ENCODE measurements at places on chromosomes 1 and 21.

DNA sequence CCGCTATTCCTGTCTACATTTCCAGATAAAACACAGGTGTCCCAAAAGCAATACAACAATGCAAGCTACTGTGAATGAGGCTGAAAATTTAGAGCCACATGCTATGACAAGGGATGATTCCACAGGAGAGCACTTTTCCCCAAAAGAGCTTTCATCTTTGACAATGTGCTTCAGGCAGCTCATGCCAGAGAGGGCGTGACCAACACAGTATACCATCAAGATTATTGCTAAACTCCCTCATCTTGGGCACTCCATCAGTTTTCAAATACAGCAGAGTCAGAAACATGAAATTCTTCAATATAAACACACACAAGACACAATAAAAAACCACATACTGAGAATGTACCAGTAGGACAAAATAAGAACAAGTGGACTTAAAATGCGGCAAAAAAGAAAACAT, 6.7 kb downstream of the GON4L start:
- no peak for DNase-seq

GRCh38 chr1:115189814-115190539, 100.7 kb upstream of the TSPAN2 start:
- no peak for DNase-seq

DNA sequence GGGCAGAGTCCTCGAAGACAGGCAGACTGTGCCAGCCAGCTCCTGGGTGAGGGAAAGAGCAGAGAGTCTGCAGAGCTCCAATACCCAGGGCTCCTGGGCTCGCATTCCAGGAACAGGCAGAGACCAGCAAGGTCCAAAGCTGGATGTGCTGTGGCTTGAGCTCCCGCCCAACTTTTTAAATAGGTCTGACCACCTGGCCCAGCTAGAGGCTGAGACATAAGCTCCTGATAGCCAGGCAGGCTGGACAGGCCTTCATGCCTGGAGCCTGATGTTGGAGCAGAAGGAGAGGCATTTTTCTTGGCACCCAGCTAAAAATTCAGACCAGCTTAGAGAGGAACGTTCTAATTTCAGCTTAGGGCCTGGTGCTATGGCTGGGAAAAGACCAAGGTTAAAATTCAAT, 178.4 kb upstream of the TMEM51 start:
- DNase-seq = no peak

- DNase-seq = no peak
Measured at GRCh38 chr1:95067568-95067967, 5.2 kb downstream of the ALG14 start.

- DNase-seq = no peak
Measured at GRCh38 chr1:243938208-243938607, 88.2 kb upstream of the AKT3 start.

DNA sequence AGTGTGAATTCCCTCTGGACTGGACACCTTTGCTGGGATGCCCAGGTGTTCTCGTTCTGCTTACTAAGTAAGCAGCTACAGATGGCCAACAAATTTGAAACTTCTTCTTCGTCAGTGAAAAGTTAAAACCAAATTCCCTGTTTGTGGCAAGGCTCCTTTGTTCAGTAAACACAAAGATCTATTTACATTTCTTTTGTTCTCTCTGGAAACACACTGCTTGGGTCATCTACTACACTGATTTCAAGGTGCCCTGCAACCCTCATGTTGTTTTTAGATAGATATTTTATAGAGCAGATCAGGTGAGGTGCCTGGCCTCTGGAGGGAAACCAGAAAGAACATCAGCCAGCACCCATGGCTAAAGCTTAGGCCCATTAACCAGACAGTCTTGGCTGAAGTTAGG, 157.2 kb upstream of the UBE2U start:
- no peak for DNase-seq

- no peak for DNase-seq
Measured at GRCh38 chr1:41647221-41648135, 163.0 kb upstream of the EDN2 start.

GRCh38 chr1:81681601-81682266, 119.0 kb upstream of the ADGRL2 start:
- DNase-seq = peak; percentile 30

DNA sequence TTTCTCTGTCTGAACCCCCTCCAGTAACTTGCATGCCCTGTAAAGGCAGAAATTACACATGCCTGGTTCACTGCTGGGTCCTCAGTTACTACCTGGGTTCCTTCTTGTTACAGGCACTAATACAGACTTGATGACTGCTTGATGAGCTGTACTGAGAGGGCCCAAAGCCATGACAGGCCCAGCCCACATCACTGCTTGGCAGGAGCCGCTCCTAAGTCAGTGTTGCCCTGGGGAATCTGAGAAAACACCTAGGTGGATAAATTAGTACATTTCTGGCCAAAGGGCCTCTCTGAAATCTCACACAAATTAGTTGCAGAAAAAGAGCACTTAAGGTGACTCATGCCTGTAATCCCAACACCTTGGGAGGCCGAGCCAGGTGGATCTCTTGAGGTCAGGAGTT, 37.8 kb upstream of the IRF2BP2 start:
- DNase-seq = no peak

DNA sequence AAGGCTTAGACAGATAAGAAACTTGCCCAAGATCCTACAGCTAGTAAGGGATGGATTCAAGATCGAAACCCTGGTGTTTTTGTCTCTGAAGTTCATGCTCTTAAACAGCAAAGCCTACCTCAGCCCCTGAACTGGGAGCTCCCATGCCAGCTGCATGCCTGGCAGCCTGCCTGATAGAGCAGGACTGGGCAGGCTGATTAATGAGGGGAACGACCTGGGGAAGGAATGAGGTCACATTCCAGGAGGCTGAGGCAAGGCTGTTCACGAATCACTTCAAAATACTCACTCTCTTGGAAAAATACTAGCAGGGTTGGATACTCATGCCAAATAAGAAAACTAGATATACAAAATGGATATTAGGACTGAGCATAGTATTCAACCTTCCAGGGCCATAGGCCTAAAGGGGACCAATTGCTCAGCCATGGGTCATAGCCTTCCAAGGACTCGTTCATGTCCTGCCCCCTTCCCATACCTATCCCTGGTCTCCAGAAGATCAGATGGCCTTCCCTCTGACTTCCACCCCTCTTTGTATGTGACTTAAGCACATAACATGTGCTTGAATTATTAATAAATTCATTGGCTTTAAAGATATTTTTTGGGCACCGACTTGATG, 15.6 kb upstream of the TACSTD2 start:
- DNase-seq = no peak

DNA sequence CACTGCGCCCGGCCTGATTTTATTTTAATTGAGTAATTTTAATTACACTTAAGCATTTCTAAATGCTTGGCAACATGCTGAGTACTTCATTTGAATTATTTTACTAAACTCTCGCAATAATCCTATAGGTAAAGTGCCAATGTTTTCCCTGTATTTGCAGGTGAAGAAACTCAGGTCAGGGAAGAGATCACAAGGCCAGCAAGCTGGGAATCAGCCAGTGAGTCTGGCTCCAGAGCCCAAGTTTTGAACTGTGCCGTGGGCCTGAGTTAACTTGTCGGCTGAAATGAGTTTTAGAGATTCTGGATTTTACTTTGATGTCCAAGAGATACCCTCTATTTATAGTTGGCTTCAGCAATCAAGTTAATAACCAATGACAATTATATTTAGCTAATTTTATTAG, 141.4 kb downstream of the CNIH3 start:
- no peak for DNase-seq

DNA sequence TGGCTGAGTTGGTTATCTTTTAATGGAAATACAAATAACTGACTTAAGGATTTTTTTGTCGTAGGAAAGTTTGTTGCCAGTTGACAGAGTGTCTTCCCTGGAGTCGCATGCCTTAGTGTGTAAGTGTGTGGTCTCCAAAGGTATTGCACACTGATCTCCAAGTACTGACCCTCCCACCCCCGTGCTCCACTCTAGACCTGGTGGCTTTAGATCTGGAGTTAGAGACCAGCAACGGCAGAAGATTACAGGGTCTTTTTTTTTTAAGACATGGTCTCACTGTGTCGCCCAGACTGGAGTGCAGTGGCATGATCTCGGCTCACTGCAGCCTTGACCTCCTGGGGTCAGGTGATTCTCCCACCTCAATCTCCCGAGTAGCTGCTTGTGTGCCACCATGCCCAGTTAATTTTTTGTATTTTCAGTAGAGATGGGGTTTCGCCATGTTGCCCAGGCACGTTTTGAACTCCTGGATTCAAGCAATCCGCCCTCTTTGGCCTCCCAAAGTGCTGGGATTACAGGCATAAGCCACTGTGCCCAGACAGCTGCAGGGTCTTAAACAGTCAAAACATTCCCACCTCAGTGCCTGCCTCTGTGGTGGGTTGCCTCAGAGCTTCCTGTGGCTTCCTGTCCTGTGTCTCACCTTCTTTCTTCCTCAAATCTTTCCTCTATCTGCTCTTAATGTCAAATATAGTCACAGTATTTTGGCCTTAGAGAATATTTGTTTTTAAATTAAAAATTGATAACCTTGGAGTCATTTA, 6.9 kb downstream of the TRAPPC10 start:
- DNase-seq = no peak

GRCh38 chr1:171488190-171488929, 3.0 kb downstream of the PRRC2C start:
- no peak for DNase-seq

- DNase-seq = no peak
Measured at GRCh38 chr1:33339413-33339812, 18.5 kb upstream of the A3GALT2 start.

DNA sequence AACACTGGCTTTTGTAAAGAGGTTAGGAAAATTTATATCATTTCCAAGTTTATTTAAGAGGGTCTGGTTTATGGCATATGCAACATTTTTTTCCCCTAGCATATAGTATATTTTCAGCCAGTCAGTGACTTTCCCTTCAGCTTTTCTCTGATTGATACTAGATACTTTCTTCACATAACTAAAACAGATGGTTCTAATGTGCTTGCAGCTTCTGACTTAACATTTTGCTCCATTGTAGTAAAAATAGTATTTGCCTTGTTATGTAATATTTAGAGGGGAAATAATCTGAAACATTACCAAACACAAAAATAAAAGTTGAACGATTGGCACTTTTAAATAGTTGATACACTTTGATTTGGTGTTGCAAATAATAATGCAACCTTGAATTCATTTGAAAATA, 191.7 kb downstream of the GPR52 start:
- no peak for DNase-seq

DNA sequence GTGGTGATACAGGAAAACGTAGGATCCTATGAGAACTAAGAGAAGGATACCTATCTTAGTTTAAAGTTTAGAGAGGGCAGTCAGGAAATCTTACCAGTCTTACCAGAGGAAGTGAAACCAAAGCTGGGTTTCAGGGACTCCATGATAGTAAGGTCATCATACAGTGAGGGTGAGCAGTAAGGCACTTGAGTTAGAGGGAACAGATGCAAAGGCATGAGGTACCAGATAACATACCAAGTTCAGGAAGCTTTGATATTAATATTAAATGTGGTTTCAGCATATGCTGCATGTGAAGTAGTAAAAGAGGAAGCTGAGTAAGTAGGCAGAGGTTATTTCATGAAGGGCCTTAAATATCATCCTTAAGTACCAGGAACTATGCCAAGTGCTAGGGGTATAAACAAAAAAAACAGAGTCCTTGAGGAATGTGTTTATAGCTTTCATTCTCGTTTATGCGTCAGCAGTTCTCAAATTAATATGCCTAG, 16.9 kb downstream of the ATG4C start:
- DNase-seq = no peak

- DNase-seq = no peak
Measured at GRCh38 chr1:226076378-226076777, 13.9 kb downstream of the H3-3A start.

GRCh38 chr1:3038113-3038551, 16.9 kb downstream of the ACTRT2 start:
- no peak for DNase-seq

DNA sequence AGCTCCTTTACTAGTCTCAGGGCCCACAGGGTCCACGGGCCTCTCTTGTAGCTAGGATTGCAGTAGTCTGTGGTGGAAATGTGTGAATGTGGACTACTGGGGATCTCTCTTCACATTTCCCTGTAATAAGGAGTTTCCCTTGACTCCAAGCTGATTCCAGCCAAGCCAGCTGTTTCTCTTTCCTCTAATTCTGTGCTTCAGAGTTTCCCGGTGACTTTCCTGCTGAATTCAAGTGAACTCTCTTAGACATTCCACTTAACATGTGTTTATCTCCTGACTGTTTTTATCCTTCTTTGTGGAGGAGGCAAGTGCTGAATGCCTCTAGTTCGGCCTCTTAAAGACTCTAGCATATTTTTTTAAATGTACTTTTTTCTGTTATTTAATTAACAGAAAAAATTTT, 354.0 kb upstream of the RGS18 start:
- DNase-seq = no peak

DNA sequence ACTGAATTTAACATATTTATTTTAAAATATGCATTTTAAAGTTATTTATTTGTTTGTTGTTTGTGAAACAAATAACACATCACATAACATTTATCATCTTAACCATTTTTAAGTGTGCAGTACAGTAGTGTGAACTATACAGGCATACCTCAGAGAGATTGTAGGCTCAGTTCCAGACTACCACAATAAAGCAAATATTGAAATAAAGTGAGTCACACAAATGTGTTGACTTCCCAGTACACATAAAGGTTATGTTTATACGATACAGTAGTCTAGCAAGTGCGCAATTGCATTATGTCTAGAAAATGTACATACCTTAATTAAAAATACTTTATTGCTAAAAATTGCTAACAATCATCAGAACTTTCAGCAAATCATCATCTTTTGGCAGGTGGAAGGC, 739.4 kb upstream of the ADGRL4 start:
- peak; percentile 56 for DNase-seq

- peak; percentile 87 for DNase-seq
Measured at GRCh38 chr1:50348449-50349241, 74.6 kb downstream of the DMRTA2 start.

DNA sequence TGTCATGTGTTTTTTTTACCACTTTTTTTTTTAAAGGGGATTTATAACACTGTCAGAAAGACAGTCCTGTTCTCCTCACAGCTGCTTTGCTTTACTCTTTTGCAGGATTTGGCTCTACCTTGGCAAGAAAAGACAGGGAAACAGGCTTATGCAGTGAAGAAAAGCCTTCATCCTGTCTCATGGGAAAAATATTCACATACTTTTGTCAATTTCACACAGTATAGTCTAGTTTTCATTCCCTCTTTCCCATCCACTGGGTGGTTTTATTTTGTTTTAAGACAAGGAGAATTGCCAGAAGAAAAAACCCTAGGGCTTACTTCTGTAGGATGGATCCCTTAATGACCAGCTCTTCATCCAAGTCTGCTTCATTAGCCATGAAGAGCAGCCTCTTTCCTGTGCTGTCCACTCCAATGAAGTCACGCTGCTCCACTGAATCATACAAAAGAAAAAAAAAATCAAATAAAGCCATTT, 60.0 kb downstream of the EIF2B3 start:
- DNase-seq = no peak

DNA sequence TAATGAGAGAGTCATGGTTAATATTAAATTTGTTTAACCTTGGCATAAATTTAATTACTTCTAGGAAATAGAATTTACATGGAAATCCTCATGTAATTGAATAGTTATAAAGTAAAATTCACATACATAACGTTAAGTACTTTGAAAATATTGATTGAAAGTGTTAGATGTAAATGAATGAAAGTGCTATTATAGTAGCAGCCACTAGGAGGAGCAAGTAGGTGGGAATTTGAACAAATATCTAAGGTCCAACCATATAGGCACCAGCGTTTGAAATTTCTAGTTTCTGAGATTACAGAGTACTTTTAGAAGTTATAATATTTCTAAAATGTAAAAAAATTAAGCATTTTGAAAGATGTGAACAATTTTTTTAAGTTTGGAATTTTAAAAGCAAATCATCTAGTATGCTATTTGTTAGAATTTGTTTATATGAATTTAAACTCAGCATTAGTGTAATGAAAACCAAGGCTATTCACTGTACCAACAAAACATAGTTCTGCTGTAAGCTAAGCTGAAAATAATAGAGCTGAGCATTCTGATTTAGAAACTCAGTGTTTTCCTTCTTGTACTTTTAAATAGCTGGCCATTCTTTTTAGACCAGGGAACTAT, 3.3 kb downstream of the B3GALT2 start:
- DNase-seq = peak; percentile 82

Measured in NCI-H2081 (cell line).